Fibroblast of mammary gland (primary cell): ENCODE measurements at places on chromosomes 11 and 22.

GRCh38 chr11:85316967-85317366 lies 310.2 kb downstream of the DLG2 start:
- no peak for DNase-seq

GRCh38 chr11:14555818-14556217 lies 35.6 kb upstream of the PSMA1 start:
- DNase-seq: no peak

DNA sequence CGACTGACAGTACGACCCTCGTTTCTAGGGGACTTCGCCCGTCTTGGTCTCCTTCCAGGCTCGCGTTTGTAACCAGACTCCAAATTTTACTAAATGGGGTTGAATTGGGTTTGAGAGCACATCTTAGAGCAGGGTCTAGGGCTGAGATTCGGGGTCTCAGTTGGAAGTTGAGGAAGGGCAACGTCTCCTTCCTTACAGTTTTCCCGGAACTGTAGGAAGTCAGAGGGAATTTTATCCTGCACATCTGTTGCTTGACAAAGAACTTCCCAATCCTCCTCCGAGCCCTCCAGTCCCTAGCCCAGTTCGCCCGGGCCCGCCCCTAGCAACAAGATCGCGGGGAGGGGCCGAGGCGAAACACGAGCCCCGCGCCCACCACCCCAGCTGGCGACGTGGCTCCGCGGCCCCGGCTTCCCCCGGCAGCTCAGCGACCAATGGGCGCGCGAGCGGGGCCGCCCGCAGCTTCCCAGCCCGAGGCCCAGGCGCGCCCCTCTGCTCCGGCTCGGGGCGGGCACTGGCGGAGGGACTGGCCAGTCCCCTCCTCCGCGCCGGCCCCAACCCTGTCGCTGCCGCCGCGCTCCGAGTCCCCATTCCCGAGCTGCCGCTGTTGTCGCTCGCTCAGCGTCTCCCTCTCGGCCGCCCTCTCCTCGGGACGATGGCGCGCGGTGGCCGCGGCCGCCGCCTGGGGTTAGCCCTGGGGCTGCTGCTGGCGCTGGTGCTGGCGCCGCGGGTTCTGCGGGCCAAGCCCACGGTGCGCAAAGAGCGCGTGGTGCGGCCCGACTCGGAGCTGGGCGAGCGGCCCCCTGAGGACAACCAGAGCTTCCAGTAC lies at the start of gene RCN1:
TSS of gene RCN1 (plus strand) at position 530 of the 826 bp plus-strand sequence. CDS start at position 653, 123 bp downstream.
- DNase-seq: peak; percentile 71

DNA sequence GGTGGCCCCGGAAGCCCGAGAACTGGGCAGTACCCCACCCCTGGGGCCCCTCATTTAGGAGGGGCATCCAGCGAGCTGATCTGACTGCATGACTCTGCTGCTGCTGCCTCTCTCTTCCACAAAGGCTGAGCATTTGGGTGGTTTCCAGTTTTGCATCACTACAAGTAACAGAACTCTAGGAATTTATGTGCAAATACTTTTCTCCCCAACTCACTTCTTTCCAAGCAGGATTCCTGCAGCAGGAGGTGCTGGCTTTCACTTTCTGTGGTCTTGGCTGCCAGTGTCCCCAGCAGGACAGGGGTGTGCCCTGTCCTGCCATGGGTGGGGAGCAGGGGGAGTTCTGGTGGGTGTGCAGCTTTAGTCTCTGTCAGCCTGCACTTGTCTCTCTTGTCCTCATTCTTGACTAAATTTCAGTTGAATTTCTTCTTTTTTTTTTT lies 21.2 kb downstream of the UPB1 start:
- peak; percentile 72 for DNase-seq

GRCh38 chr11:67002921-67003411 lies 20.0 kb upstream of the SYT12 start:
- no peak for DNase-seq

DNA sequence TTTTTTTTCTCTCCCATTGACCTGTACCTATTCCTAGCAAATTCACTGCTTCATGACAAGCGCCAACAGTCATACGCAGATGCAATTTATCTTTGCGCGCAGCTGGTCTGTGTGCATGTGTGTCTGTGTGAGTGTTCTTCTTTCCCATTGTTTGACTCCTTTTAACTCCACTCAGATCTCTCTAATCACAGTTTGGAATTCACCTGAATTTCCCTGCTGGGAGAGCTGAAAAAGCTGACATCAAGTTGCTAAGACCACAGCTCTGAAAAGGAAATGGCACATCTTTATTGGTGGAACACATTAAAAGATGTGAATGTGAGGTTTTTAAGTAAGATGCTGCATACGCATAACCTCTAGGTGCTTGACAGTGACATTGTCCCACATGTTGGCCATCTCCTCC lies 187.4 kb upstream of the MTMR2 start:
- DNase-seq: no peak

- no peak for DNase-seq
Measured at GRCh38 chr22:37295213-37295886, 13.0 kb downstream of the CYTH4 start.

DNA sequence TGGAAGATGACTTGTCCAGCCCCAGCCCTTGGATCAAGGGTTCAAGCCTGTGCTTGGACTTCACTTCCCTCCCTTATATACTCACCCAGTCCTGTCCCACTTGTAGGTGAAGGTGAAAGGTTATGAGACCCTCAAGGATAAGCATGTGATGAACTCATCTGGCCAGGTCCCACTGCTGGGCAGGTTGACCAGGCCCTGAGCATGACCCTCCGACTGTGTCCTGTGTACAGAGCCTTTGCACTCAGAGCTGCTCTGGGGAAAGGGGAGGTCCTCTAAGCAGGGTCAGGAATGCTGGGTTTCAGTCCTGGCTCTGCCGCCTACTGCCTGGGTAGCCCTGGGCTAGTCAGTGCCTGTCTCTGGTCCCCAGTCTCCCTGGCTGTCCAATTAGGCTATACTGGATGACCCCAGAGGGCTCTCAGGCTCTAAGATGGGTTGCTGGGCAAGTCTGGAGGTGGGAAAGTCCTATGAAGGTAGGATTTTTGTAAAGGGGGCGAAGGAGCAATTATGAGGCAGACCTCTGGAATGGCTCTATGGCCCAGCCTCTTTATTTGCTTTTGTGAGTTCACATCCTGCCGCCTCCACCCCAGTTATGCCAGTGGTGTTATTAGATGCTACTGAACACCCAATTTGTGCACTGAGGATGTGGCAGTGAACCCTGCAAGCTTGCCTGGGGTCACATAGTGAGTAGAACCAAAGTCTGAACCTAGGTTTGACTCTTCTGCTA lies 14.1 kb downstream of the DGAT2 start:
- no peak for DNase-seq

- no peak for DNase-seq
Measured at GRCh38 chr11:24723231-24723630, 226.4 kb downstream of the LUZP2 start.

GRCh38 chr22:44243761-44244160 lies 63.0 kb downstream of the PARVG start:
- DNase-seq: no peak

- peak; percentile 96 for DNase-seq
Measured at GRCh38 chr11:6219359-6219758, 14.0 kb downstream of the C11orf42 start.

- no peak for DNase-seq
Measured at GRCh38 chr22:22893891-22894739, 6.5 kb downstream of the IGLL5 start.

DNA sequence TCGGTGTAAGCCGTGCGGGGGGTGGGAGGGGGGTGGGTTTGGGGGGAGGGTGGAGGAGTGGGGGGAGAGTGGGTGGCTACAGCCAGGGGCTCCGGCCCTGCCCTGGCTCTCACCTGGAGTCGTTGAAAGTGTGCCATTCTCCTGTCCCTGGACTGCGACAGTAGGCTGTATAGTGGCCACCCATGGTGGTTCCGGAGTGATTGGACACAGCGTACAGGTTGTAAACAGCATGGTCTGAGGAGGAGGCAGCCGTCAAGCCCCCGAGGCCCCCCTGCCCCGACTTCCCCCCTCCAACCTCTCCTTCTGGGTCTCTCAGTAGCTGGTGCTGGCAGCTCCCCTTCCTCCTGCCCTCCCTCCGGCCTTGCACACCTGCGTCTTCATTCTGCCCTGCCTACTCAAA lies 10.6 kb upstream of the MFRP start:
- no peak for DNase-seq

DNA sequence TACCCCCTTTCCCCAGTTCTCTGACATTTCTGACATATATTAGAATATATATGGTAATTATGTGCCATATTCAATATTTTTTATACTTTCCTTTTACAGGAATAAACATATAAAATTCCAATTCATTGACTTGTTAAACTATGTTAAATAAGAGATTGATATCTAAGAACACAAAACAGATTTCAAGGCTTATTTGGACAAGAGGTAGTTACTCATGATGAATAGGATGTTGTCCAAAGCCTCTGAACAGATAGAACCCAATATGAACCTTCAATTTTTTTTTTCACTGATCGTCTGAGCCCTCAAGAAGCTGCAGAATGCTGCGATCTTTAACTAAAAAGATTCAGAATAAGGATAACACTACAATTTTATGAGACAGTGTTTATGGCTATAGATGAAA lies 340.3 kb downstream of the LUZP2 start:
- no peak for DNase-seq

DNA sequence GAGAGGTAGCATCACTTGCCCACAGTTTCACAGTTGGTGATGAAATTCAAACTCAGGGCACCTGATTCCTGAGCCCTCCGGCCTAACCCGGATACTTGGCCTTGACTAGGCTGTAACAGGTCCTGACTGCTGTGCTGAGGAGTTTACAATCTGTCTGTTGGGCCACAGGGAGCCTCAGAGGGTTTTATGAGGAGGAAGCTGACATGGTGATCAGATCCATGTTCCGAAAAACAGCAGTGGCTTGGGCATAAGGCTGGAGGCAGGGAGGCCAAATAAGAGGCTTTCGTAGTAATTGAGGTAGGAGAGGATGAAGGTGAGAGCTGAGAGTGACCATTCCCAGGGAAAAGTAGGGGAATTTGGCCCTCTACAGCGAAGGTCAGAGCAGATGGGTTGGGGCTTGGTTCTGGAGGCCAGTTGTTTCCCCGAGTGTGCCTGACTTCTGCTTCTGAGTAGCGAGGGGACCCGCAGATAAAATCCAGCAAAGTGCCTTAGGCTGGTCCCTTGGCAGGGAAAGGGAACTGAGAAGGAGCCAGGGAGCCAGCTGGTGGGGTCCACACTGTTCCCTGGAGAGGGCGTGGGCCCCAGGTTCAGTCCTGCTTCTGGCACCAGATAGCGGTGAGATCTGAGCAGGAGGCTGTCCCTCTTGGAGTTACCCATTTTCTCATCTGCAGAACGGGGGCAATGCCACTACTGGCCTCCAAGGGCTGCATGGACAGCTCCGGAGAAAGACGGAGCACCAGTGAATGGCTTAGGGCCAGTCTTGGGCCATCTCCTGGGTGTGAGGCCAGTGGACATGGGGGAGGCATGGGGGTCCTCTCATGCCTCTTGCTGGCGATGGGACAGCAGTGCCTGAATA lies 6.5 kb downstream of the PRDM11 start:
- no peak for DNase-seq

GRCh38 chr22:32803738-32804435 lies 2.4 kb downstream of the TIMP3 start:
- DNase-seq: peak; percentile 74

- no peak for DNase-seq
Measured at GRCh38 chr22:27846910-27847309, 45.4 kb upstream of the MN1 start.

- DNase-seq: no peak
Measured at GRCh38 chr11:126696982-126697381, 303.6 kb downstream of the KIRREL3 start.

- no peak for DNase-seq
Measured at GRCh38 chr11:66933531-66933930, 24.7 kb downstream of the PC start.

DNA sequence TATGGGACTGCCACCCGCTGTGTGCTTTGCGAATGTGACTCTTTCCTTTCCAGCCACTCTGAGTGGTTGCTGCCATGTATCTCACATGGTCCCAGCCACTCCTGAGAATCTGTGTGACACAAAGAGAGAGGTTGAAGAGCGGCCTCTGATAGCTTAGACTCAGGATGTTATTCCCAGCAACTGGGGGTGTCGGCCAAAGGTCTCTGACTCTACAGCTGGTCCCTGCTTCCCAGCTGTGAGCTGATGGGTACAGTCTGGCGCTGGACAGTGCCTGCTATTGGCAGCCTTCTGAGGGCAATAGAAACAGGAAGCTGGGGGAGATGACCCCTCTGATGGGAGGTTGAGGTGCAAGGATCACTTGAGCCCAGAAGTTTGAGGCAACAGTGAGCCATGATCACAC lies 105.1 kb downstream of the RRAS2 start:
- DNase-seq: no peak
